Esophagus squamous epithelium (tissue), 5 donors: ENCODE measurements at places on chromosomes 5 and 9.

DNA sequence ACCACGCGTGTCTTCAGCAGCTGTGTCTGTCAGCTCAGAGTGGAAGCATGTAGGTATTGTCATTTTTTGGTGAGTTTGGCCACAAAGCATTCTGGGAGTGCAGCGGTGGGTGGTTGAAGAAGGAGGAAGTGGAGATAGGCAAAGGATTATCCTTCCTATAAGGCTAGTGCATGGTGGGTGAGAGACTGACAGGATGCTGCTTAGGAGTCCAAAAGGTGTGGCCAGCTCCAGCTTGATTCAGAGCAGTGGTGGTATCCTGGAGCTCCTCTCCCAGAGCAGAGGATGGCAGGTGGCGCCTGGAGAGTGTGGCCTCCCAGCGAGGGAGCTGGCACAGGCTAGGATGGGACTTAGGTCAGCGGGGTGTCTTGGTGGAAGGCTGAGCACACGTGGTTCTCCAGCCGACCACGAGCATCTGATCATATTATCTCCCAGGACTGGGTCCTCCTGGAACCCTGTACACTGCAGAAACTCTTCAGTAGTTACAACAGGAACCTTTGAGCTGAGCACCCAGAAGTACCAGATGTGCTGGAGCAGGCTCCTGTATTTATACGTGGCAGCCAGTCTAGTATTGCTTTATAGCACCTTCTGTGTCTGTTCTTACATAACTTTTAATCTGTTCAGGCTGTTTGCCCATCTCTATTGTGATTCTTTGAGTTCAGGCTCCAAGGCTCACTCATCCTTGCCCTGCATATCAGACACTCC, 29.6 kb downstream of the MAML1 start:
- no peak for DNase-seq

DNA sequence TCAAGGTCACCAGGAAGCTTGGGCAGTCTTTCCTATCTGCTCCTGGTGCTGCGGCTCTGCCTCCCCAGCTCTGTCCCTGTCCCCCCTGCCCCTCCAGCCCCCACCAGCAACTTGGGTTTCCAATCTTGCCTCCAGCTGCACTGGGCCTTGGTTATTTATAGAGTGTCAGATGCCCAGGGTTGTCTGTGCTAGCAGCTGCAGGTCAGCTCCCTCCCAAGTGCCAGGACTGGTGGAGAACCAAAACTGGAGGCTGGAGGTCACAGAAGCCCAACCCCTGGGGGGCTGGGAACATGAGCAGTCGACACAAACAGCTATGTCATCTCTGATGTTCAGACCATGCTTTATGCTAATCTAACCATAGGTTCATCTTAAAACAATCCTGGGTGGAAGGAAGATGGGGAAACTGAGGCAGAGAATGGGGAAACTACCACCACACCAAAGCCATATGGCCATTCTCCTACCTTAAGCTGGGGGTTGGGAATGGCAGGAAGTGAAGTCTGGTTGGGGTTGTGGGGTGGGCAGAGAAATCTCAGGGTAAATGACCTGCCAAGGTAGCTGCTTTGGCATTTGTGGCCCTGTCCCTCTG, 1.7 kb downstream of the TPM2 start:
- DNase-seq, result no peak

DNA sequence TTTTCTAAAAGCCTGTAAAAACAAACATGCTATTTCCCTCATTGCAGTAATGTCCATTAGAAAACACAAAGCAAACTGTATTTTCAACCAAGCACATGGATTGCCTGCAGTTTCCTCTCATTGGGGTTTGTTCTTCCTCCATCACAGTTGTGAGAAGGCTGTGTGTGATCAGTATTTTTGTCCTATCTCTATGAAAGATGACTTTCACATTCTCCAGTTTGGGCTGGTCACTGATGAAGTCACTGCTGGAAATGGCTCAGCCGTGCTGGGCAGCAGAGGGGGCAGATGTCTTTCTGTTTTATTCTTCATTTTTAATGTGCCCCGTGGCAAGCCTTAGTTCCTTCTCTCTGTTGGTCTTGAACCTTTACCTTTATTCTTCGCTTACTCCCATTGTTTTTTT, 288.9 kb upstream of the MPDZ start:
- DNase-seq, result no peak

- DNase-seq, result no peak
These were observed 478.0 kb downstream of the BRINP1 start for GRCh38 chr9:118891213-118891612.

DNA sequence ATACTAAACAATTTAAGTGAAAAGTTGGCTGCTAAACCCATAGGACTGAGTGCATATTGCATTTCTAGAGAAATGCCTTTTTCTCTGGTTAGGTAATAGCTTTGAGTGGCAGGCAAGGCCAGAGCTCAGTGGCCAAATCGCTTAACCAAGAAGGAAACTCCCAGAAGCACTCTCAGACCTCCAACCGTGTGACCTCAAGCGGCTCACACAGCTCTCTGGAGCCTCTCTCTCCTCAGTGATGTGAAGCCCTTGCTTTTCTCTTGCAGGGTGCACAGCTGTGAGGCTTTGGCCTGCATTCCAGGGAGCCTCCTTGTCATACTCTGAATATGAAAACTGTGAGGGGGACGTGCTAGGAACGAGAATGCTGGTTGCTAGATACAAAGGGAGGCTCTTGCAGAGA, 106.7 kb downstream of the INSYN2B start:
- DNase-seq, result no peak

DNA sequence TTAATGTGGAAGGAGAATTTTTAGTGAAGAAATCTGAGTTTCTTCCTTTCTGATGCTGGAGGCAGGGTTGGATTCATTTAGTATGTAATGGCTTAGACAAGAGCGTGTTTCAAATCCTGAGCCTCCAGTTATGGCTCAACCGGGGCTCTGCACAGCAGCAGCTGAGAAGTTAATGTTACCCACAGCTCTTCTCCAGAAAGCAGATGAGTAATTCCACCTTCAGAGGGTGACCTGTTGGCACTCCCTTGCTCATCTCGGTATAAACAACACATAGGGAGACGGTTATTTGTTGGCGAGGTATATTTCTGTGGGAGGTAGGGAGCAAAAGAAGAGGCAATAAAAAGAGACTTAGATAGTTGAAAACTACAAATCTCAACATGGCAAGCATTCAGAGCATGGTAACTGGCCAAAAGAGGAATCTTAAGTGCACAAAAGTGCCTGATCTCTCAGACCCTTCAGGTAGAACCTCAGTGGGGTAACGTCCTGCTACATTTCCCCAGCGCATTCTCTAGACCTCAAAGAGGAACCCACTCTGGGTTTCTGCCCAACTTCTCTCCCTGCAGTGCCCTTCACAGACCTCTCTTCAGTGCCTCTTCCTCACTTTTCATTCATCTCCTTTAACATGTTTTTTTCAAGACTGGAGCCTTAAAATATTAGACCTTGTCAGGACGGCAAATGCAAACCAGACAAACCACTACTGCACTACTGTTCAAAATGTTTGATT, 417.5 kb upstream of the ADAMTSL1 start:
- no peak for DNase-seq

DNA sequence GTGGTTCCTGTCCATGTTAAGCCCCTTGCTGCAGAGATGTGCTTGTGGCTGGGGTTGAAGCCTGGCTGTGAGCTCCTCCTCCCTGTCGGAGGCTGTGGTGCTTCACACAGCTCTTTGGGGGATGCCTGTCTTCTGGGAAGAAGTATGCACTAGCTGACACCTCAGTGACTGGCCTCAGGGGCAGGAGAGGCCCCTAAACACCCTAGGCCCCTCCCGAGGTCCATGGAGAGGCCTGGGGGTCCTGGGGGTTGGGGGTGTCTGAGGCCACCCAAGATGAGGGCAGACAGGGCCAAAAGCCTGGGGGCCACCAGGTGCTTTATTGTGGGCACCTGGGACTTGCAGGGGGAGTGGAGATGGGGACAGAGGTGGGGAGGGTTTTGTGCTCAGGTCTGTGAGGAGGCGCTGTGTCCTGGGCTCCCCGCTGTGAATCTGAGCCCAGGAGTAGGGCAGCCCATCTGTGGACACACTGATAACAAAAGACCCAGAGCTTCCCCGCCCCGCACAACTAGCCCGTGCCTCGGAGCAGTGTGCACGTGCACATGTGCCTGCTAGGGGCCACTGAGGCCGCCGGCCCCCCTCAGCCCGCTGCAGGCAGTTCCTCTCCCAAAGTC, 92.0 kb downstream of the PHF2 start:
- DNase-seq, result no peak

GRCh38 chr9:98231770-98232478, 23.5 kb downstream of the TBC1D2 start:
- no peak for DNase-seq
